Peyer's patch (tissue), 4 donors: ENCODE measurements at places on chromosomes 7 and 10. TPM values are rescaled to one million over a fixed set of nuclear protein-coding genes. Genes with fewer than 3 reads are reported as not detected.

ITIH5 gene
- 29.7 TPM for total RNA-seq

FFAR4 gene
- total RNA-seq, result not detected

FAM237B gene
- total RNA-seq, result not detected

WIPF3 gene
- 0.66 TPM for total RNA-seq

PCGF5 gene
- total RNA-seq, result 45.4 TPM

MACC1 gene
- total RNA-seq, result 73.2 TPM

- H3K27ac ChIP-seq, result peak overlapping the region; percentile 59
- no peaks in the 10 kb centered on the region for H3K36me3 ChIP-seq
- no peaks in the 10 kb centered on the region for H3K4me1 ChIP-seq
- H3K4me3 ChIP-seq, result no peak overlapping the region
These were observed 184.7 kb downstream of the VTI1A start for GRCh38 chr10:112631501-112632400.

DNA sequence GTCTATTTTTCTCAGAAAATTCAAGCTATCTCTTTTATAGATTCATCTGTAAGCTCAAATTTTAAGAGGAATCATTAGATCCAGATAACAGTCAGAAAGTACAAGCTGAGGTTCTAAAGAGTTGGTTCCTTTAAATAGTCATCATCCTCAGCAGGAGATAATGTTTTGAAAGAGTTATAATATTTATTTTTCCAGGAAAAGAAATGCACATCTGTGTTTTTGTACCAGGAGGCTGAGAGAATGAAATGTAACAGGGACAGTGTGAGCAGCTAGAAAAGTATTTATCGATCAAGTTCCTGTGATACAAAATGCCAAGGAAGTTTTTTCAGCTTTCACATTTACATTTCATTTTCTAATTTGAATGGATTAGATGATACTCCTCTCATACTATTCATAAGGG, 120.2 kb upstream of the LRRTM3 start:
- no peaks in the 10 kb centered on the region for H3K4me1 ChIP-seq
- H3K4me3 ChIP-seq, result no peak overlapping the region
- DNase-seq, result no peak
- no peaks in the 10 kb centered on the region for H3K36me3 ChIP-seq

DNA sequence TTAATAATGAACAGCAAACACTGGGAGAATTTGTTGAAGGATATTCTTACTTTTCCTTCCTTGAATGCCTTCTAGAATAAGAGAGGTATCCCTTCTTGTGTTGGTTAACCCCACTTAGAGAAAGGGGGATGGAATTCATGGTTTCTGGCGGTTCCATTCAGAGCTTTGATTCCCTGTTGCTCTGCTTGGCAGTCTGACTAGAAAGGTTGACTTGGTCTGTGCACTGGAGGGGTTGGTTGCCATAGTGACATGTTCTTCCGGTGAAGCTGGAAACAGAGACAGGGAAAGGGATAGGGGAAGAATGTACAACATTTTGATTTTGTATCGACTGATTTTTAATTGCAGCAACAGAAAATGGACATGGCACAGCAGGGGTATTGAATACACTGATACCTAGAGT, 2.5 kb downstream of the TMEM178B start:
- H3K27ac ChIP-seq, result no peak overlapping the region
- H3K27me3 ChIP-seq, result no peaks in the 10 kb centered on the region
- H3K4me3 ChIP-seq, result no peak overlapping the region
- peaks cover 26% of the 10 kb centered on the region for H3K4me1 ChIP-seq

DNA sequence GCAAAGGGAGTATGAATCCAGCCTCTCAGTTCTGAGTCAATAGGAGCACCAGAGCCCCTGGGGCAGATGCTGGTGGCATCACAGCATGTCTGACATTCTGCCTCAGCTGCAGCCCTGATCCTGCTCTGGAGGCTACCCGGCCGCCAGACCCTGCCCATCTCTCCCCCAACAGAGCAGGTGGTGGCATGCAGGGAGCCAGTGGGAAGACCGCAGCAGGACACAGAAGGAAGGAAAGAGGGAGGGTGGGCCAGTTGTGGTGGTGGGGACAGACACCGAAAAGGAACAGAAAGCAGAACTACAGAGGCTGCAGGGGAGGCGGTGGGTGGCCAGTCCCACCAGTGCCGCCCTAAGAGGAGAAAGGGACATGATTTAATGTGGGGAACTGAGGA, 35.3 kb downstream of the BLNK start:
- peaks cover 3% of the 10 kb centered on the region for H3K4me1 ChIP-seq
- DNase-seq, result no peak
- no peaks in the 10 kb centered on the region for H3K27me3 ChIP-seq
- no peaks in the 10 kb centered on the region for H3K36me3 ChIP-seq

DNA sequence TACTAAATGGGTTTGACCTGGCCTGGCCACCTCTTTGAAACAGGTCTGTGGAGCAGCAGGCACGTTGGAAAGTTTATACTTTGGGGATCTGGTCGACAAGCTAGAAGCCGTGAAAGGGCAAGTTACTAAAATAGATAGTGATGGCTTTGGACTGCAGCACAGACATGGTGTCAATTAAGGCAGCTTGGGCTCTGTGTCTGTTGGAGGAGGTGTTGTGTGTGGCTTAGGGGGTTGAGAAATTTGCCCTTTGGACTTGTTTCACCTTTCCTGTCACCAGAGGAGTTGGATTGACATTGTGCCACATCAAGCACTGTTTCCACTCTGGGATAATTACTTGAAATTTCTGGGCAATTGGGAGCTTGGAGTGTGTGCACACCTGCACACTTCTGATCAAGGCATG, 251.8 kb upstream of the MKI67 start:
- H3K27me3 ChIP-seq, result no peaks in the 10 kb centered on the region
- DNase-seq, result no peak
- H3K4me3 ChIP-seq, result no peak overlapping the region

DNA sequence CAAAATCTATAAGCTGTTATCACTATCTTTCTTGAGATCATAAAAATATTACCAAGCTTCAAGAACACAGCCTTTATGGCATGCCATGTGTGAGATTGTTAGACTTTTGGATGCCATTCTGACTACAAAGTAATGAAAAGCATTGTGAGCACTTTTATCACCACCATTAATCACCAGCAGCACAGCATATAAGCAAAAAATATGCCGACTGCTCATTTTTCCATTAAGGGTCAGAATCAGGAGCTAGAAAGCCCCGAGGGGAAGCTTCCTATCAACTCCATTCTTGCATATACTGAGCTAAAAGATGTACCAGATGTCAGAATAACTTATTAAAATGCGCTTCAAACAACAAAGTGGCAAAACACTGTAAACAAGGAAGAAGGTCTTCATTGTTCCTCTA, 114.3 kb downstream of the LMBR1 start:
- H3K4me3 ChIP-seq, result no peak overlapping the region
- H3K27me3 ChIP-seq, result no peaks in the 10 kb centered on the region
- DNase-seq, result no peak
- H3K4me1 ChIP-seq, result no peaks in the 10 kb centered on the region
- H3K36me3 ChIP-seq, result no peaks in the 10 kb centered on the region

GRCh38 chr7:33906697-33907096, 1.4 kb downstream of the BMPER start:
- DNase-seq, result no peak
- H3K36me3 ChIP-seq, result no peaks in the 10 kb centered on the region
- H3K4me3 ChIP-seq, result no peak overlapping the region
- H3K27ac ChIP-seq, result no peak overlapping the region

DNA sequence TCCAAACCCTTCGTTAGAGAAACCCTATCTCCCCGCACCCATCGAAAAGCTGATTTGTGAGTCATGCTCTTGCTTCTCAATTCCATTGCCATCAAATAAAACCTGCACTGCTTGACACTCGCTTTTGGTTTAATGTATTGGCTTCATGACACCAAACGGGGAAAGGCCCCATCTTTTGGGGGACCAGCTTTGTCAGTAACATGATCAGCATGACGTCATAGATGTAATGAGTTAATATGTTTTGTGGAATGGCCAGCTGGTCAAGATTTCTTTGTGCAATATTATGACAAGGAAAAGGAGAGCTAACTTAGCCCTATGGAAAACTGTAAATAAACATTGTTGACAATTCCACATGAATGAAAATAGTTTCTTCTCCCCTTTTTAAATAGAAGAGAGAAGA, 1260.5 kb upstream of the CELF2 start:
- H3K36me3 ChIP-seq, result no peaks in the 10 kb centered on the region
- no peaks in the 10 kb centered on the region for H3K27me3 ChIP-seq
- H3K27ac ChIP-seq, result no peak overlapping the region
- no peak for DNase-seq
- H3K4me1 ChIP-seq, result no peaks in the 10 kb centered on the region

- DNase-seq, result no peak
- H3K4me1 ChIP-seq, result no peaks in the 10 kb centered on the region
- H3K4me3 ChIP-seq, result no peak overlapping the region
- no peaks in the 10 kb centered on the region for H3K36me3 ChIP-seq
- H3K27me3 ChIP-seq, result no peaks in the 10 kb centered on the region
These were observed 230.9 kb downstream of the DNAJB6 start for GRCh38 chr7:157567666-157568065.

GRCh38 chr7:101119876-101120275, 7.0 kb upstream of the SERPINE1 start:
- H3K27me3 ChIP-seq, result no peaks in the 10 kb centered on the region
- H3K4me3 ChIP-seq, result no peak overlapping the region
- H3K36me3 ChIP-seq, result no peaks in the 10 kb centered on the region
- no peak for DNase-seq

GRCh38 chr7:133479456-133480065, 226.7 kb downstream of the EXOC4 start:
- H3K36me3 ChIP-seq, result peaks cover 13% of the 10 kb centered on the region
- no peak for DNase-seq
- H3K27ac ChIP-seq, result no peak overlapping the region
- H3K4me1 ChIP-seq, result no peaks in the 10 kb centered on the region

GRCh38 chr10:121243609-121244241, 354.5 kb downstream of the FGFR2 start:
- H3K27me3 ChIP-seq, result no peaks in the 10 kb centered on the region
- DNase-seq, result no peak
- H3K36me3 ChIP-seq, result no peaks in the 10 kb centered on the region
- H3K4me1 ChIP-seq, result no peaks in the 10 kb centered on the region
